Large intestine (tissue), 12 donors: ENCODE measurements at places on chromosomes 1 and 21. TPM values are rescaled to one million over a fixed set of nuclear protein-coding genes. Genes with fewer than 3 reads are reported as not detected.

Gene NHLH2
- not detected for polyA plus RNA-seq

Gene FCGR3A
- 3.1 TPM for polyA plus RNA-seq

Gene MAEL
- polyA plus RNA-seq: 0.19 TPM

- DNase-seq: peak; percentile 89
Measured at GRCh38 chr1:202056644-202057334, 46.4 kb downstream of the ELF3 start.

DNA sequence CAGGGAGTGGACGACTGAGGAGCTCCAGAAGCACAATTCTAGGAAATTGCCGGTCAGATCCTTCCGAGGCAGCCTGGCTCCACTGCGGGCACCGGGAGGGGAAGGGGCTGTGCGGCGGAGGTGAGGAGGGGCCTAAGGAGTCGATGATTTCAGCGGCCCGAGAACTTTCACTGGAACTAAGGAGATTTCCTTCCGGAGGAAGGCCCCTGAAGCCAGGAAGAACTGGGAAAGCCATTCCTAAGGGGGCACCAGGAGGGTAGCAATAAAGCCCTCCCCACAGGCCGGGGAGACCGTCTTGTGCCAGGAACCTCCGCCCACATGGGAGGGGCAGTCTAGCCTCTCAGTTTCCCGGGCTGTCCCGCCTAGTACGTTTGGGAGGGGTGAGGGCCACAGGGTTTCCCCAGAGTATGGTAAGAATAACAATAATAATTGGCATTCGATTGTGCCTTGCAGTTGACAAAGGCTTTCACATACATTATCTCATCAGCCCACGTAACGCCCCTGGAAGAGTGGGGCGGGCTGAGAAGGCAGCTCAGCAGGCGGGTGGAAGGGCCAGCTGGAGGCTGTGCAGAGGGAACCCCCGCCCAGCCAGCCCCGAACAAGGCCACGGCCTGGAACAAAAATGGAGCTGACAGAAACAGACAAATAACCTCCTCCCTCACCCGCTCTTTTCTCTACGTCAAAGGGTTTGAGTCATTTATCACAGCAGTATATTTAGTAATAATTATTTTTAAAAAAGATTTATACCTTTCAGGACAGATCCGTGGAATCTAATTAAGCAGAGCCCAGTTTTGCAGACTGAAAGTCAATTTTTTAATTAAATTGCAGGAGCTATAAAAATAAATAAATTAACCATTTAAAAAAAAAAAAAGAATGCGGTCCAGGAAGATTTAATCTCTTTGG lies 19.8 kb downstream of the NPR1 start:
- DNase-seq: peak; percentile 39
